ENCODE measurements at places on chromosomes 6 and 20. TPM values are rescaled to one million over a fixed set of nuclear protein-coding genes. Genes with fewer than 3 reads are reported as not detected.

The WFDC10B gene
- polyA plus RNA-seq, result not detected

The POU3F2 gene
- polyA plus RNA-seq, result not detected

The SPO11 gene
- not detected for polyA plus RNA-seq

The RBBP9 gene
- polyA plus RNA-seq, result 9.9 TPM

The SOX4 gene
- polyA plus RNA-seq, result 1.4 TPM

The ERVFRD-1 gene
- polyA plus RNA-seq, result not detected

The RSPH9 gene
- polyA plus RNA-seq, result 0.86 TPM

The LCA5 gene
- 0.32 TPM for polyA plus RNA-seq

GRCh38 chr6:24931296-24931695, 4.5 kb downstream of the RIPOR2 start:
- H3K36me3 ChIP-seq, result peaks cover 67% of the 10 kb centered on the region
- peaks cover 32% of the 10 kb centered on the region for H3K4me1 ChIP-seq
- H3K4me3 ChIP-seq, result peak overlapping the region; percentile 98
- DNase-seq, result no peak
- no peaks in the 10 kb centered on the region for H3K27me3 ChIP-seq
- H3K27ac ChIP-seq, result peak overlapping the region; percentile 90

GRCh38 chr6:114154812-114155211, 183.9 kb upstream of the HDAC2 start:
- H3K4me1 ChIP-seq, result no peaks in the 10 kb centered on the region
- H3K27me3 ChIP-seq, result no peaks in the 10 kb centered on the region
- H3K36me3 ChIP-seq, result no peaks in the 10 kb centered on the region
- no peak overlapping the region for H3K4me3 ChIP-seq

DNA sequence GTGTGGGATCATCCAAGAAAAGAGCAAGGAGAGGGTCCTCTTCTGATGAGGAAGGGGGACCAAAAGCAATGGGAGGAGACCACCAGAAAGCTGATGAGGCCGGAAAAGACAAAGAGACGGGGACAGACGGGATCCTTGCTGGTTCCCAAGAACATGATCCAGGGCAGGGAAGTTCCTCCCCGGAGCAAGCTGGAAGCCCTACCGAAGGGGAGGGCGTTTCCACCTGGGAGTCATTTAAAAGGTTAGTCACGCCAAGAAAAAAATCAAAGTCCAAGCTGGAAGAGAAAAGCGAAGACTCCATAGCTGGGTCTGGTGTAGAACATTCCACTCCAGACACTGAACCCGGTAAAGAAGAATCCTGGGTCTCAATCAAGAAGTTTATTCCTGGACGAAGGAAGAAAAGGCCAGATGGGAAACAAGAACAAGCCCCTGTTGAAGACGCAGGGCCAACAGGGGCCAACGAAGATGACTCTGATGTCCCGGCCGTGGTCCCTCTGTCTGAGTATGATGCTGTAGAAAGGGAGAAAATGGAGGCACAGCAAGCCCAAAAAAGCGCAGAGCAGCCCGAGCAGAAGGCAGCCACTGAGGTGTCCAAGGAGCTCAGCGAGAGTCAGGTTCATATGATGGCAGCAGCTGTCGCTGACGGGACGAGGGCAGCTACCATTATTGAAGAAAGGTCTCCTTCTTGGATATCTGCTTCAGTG, 40.8 kb downstream of the ZBTB2 start:
- H3K27me3 ChIP-seq, result no peaks in the 10 kb centered on the region
- no peaks in the 10 kb centered on the region for H3K4me1 ChIP-seq
- DNase-seq, result no peak

DNA sequence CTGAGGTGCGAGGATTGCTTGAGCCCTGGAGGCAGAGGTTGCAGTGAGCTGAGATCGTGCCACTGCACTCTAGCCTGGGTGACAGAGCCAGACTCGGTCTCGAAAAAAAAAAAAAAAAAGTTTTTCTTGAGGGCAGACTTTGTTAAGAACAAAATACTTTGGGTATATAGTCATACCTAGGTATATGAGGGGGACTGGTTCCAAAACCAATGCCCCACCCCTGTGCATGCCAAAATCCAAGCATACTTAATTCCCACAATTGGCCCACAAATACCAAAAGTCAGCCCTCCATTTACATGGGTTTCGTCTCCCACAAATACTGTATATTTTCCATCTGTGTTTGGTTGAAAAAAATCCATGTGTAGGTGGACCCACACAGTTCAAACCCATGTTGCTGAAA, 119.9 kb downstream of the INSM1 start:
- peaks cover 41% of the 10 kb centered on the region for H3K36me3 ChIP-seq
- H3K27ac ChIP-seq, result no peak overlapping the region
- no peak overlapping the region for H3K4me3 ChIP-seq

- peak; percentile 6 for DNase-seq
- no peaks in the 10 kb centered on the region for H3K27me3 ChIP-seq
- no peak overlapping the region for H3K4me3 ChIP-seq
- H3K4me1 ChIP-seq, result peaks cover 12% of the 10 kb centered on the region
- H3K27ac ChIP-seq, result no peak overlapping the region
Measured at GRCh38 chr6:158387036-158387435, 74.8 kb downstream of the TULP4 start.

GRCh38 chr20:1868856-1869255, 26.4 kb upstream of the SIRPA start:
- no peak overlapping the region for H3K4me3 ChIP-seq
- H3K4me1 ChIP-seq, result no peaks in the 10 kb centered on the region
- no peak for DNase-seq
- peaks cover 23% of the 10 kb centered on the region for H3K27me3 ChIP-seq
- no peak overlapping the region for H3K27ac ChIP-seq

GRCh38 chr20:33803921-33804337, 7.2 kb upstream of the CHMP4B start:
- no peak overlapping the region for H3K4me3 ChIP-seq
- no peak overlapping the region for H3K27ac ChIP-seq
- DNase-seq, result no peak
- no peaks in the 10 kb centered on the region for H3K36me3 ChIP-seq

GRCh38 chr20:35618263-35619131, 2.9 kb downstream of the SPAG4 start:
- H3K4me3 ChIP-seq, result peak overlapping the region; percentile 88
- peaks cover 2% of the 10 kb centered on the region for H3K36me3 ChIP-seq
- H3K4me1 ChIP-seq, result peaks cover 40% of the 10 kb centered on the region

GRCh38 chr6:68994521-68994920, 359.4 kb downstream of the ADGRB3 start:
- H3K4me3 ChIP-seq, result no peak overlapping the region
- H3K4me1 ChIP-seq, result no peaks in the 10 kb centered on the region
- no peaks in the 10 kb centered on the region for H3K36me3 ChIP-seq

GRCh38 chr6:159746759-159747158, 15.1 kb upstream of the ACAT2 start:
- H3K27me3 ChIP-seq, result no peaks in the 10 kb centered on the region
- peaks cover 22% of the 10 kb centered on the region for H3K36me3 ChIP-seq
- H3K27ac ChIP-seq, result no peak overlapping the region

GRCh38 chr6:82145926-82146452, 101.6 kb downstream of the IBTK start:
- peaks cover 3% of the 10 kb centered on the region for H3K27me3 ChIP-seq
- H3K36me3 ChIP-seq, result peaks cover 2% of the 10 kb centered on the region
- no peak for DNase-seq
- no peak overlapping the region for H3K4me3 ChIP-seq
- no peak overlapping the region for H3K27ac ChIP-seq

GRCh38 chr6:1311400-1312202, at the start of gene FOXQ1:
FOXQ1 (plus strand) TSS chr6:1312098; CDS start chr6:1312705, 607 bp downstream.
- peaks cover 16% of the 10 kb centered on the region for H3K4me1 ChIP-seq
- peaks cover 81% of the 10 kb centered on the region for H3K27me3 ChIP-seq
- no peak for DNase-seq
- peaks cover 7% of the 10 kb centered on the region for H3K36me3 ChIP-seq

Measured in naive thymus-derived CD8-positive, alpha-beta T cell (primary cell).